ENCODE measurements at places on chromosomes 2 and 18. TPM values are rescaled to one million over a fixed set of nuclear protein-coding genes. Genes with fewer than 3 reads are reported as not detected.

Gene NETO1
- total RNA-seq, result not detected

Gene ANKRD30BL
- not detected for total RNA-seq

Gene RAX
- total RNA-seq, result not detected

Gene DLX2
- not detected for total RNA-seq

Gene MXD1
- total RNA-seq, result 5.7 TPM

Gene UGT1A10
- not detected for total RNA-seq

Gene NUP35
- 18.0 TPM for total RNA-seq

Gene FAP
- 4.5 TPM for total RNA-seq

Gene MC2R
- not detected for total RNA-seq

Gene ZNF396
- total RNA-seq, result 0.29 TPM

Gene TMEM247
- total RNA-seq, result not detected

Gene SLC39A10
- total RNA-seq, result 42.0 TPM

Gene SMAD7
- total RNA-seq, result 6.6 TPM

Gene PDE11A
- total RNA-seq, result 0.10 TPM

Gene NLRC4
- not detected for total RNA-seq

Gene TDRD15
- total RNA-seq, result not detected

Gene ZNF804A
- total RNA-seq, result 0.33 TPM

Gene LINC00305
- total RNA-seq, result not detected

Gene EN1
- not detected for total RNA-seq

Gene MC4R
- not detected for total RNA-seq

Gene LGALSL
- 5.9 TPM for total RNA-seq

Gene IWS1
- total RNA-seq, result 38.4 TPM

Gene GALNT3
- 0.33 TPM for total RNA-seq

Gene UGT1A4
- not detected for total RNA-seq

Gene DSC2
- total RNA-seq, result not detected

Gene CD226
- under 0.01 TPM for total RNA-seq

Gene TTC31
- total RNA-seq, result 11.1 TPM

Gene FTCDNL1
- total RNA-seq, result 0.67 TPM

Gene CYTIP
- total RNA-seq, result not detected

Gene SH3BP4
- total RNA-seq, result 88.2 TPM

Gene ATOH8
- total RNA-seq, result 13.2 TPM

Gene SERPINB4
- not detected for total RNA-seq

Gene CYP26B1
- total RNA-seq, result 0.65 TPM

Gene AKAIN1
- not detected for total RNA-seq

Gene REG3G
- not detected for total RNA-seq

Gene TAF1B
- total RNA-seq, result 31.4 TPM

Gene SERPINB13
- total RNA-seq, result not detected

Gene KIAA2012
- total RNA-seq, result not detected

Gene GRHL1
- total RNA-seq, result 0.57 TPM

Gene UGT1A6
- total RNA-seq, result not detected

Gene REG3A
- not detected for total RNA-seq

Gene PKP4
- total RNA-seq, result 58.8 TPM

Gene LIMS4
- total RNA-seq, result 111 TPM

Gene CPSF3
- 38.2 TPM for total RNA-seq

Gene FBXO15
- total RNA-seq, result not detected

Gene HAT1
- 24.2 TPM for total RNA-seq

Gene REEP1
- 0.98 TPM for total RNA-seq

Gene FSHR
- total RNA-seq, result not detected

Gene LDAH
- total RNA-seq, result 30.0 TPM

Gene TOGARAM2
- 0.10 TPM for total RNA-seq
